ENCODE measurements at places on chromosomes 1 and 21.

GRCh38 chr1:14149431-14149830 is 449.1 kb upstream of the KAZN start:
- no peak for DNase-seq

DNA sequence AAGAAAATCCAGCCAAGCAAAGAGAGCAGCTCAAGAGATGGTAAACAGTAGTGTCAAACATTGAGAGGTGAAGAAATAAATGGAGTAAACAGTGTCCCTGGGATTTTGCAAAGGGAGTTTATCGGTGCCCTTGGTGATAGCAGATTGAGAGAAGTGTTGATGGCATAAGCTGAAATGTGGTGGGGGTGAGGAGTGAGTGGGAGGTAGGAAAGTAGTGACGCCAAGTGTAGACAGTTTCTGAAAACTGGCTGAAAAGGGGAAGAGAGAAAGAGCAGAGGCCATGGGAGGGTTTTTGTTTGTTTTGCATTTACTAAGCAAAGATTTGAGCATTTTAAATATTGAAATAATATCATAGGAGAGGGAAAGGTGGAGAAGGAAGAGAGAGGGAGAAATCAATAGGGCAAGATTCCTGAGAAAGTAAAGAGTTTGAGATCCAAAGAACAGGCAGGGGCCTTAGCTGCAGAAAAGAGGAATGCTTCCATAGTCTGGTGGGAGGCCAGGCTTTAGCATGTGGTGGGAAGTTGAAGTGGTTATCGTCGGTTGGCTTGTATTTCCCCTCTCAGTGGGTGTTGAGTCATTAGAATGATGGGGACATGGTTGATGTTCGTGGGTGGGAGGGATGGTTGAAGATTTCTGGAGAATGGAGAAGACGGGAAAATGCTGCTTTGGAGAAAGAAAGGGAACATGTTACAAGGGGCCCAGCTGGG is 26.8 kb upstream of the RASAL2 start:
- no peak for DNase-seq

GRCh38 chr1:2447276-2448097 is 28.6 kb upstream of the PLCH2 start:
- no peak for DNase-seq

- DNase-seq = no peak
These were observed 58.4 kb downstream of the ZNF281 start for GRCh38 chr1:200351425-200351824.

- DNase-seq = no peak
These were observed 33.4 kb downstream of the ADAMTS5 start for GRCh38 chr21:26933448-26933847.

DNA sequence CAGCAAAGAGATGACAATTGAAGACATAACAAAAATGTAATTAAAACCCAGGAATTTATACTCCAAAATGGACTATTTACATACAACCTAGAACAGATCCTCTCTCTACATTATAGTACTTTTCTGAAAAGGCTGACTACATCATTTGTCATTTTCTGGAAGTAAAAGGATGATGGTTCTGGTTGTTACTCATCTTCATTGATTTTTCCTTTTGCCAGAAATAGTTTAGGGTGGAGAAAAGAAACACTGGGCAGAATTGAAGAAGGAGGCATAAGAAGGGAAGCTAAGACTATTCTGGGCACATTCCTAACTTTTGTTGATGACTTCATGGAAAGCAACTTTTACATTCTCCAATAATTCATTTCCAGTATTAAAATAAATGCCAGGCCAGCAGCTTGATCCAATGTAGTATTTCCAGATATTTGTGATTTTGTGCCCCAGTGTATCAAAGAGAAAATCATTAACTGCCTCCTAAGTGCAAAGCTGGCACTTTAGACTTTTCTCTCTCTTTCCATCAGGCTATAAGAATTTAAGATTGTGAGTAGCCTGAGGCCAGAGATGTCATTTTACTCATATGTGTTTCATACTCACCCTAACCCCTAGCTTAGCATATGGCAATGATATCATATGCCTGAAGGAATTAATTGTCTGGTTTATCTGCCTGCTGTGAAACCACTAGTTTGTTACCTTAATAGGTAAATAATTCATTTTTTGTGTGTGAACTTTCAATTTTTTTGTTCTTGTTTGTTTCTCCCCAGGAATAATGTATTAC is 369.5 kb upstream of the LYPLAL1 start:
- DNase-seq = no peak

DNA sequence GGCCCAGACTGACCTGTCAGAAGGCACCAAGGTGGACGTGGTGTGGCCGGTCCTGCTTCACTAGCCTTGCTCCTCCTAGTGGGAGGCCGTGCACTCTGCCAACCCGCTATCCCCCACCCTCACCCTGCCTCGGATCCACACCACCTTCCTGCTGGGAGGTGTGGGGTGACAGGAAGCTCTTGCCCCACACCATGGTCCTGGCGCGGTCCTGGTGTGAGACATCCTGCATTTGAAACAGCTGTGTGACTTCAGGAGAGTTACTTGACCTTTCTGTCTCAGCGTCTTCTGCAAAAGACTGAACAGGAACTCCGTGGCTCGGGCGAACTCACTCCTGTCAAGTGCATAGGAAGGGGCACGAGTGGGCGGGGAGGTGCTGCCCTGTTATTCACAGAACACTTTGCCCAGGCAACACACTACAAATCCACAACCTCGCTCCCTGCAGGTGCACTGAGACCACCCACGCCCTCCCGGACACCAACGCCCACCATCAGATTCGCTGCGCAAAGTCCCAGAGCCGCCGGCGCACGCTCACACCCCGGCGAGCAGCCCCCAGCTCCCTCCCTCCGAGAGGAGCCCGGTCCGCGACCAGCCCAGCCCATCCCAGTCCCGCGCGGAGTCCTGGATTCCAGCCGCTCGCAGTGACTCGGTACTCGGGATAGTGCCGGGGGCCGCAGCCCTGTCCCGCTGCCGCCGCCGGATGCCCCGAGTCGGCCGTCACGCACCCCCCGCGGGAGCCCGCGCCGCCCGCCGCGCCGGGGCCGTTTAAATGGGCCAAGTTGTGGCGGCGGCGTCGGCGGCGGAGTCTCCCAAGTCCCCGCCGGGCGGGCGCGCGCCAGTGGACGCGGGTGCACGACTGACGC is at the start of gene SAMD11:
Gene SAMD11, plus strand, starts transcription at position 793 of the 860 bp plus-strand sequence. CDS start 509 bp downstream, outside the sequence.
- peak; percentile 48 for DNase-seq

- no peak for DNase-seq
These were observed 6.0 kb upstream of the KCNA2 start for GRCh38 chr1:110612060-110612745.

DNA sequence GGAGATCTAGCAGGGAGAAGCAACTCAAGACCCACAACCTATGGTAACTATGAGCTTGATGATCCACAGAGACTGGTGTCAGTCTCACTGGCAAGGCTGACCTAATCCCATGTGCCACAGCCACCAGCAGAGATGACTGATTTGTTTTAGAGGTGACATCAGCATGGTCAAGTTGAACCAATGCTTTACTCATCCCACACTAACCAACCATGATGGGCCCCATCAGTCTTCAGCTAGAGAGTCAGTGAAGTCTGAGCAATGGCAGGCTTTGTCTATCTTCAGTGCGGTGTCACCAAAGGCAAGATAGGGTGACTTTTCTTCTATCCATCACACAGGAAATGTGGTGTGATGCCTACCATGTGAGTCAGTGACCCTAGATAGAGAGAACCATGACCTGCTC is 1470.7 kb downstream of the NCAM2 start:
- no peak for DNase-seq

GRCh38 chr1:1554926-1555915 is 14.8 kb upstream of the TMEM240 start:
- no peak for DNase-seq

- no peak for DNase-seq
These were observed 24.4 kb downstream of the IQGAP3 start for GRCh38 chr1:156547982-156548381.

- DNase-seq = no peak
These were observed 12.3 kb upstream of the RASSF5 start for GRCh38 chr1:206495011-206495461.

GRCh38 chr1:12798911-12799310 is 7.7 kb downstream of the PRAMEF1 start:
- DNase-seq = no peak

DNA sequence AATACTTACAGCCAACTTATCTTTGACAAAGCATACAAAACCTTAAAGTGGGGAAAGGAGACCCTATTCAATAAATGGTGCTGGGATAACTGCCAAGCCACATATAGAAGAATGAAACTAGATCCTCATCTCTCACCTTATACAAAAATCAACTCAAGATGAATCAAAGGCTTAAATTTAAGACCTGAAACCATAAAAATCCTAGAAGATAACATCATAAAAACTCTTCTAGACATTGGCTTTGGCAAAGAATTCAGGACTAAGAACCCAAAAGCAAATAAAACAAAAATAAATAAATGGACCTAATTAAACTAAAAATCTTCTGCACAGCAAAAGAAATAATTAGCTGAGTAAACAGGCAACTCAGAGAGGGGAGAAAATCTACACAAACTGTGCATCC is 335.6 kb upstream of the PBX1 start:
- DNase-seq = no peak

GRCh38 chr1:98963064-98963758 is 41.5 kb downstream of the PLPPR5 start:
- DNase-seq = no peak

GRCh38 chr1:216961516-216961915 is 238.3 kb upstream of the ESRRG start:
- no peak for DNase-seq

GRCh38 chr1:180954005-180954800 is 41.5 kb downstream of the KIAA1614 start:
- DNase-seq = peak; percentile 73

DNA sequence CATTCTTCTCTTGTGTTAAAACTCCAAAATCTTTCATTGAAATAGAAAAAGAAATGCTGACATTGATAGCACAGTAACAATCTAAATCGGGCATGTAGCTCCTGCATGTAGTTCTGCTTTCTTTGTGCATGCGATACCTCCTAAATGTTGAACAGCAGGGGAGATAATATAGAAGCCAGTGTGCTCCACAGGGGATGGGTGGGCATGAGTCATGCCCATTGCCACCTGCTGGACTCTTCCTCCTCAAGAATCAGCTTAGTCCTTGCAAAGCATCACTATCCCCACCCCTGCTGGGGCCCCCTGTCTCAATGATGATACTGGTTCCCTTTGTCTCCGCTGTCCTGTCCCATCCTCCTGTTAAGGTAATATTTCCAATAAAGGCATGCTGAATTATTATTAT is 203.0 kb downstream of the RWDD3 start:
- no peak for DNase-seq

DNA sequence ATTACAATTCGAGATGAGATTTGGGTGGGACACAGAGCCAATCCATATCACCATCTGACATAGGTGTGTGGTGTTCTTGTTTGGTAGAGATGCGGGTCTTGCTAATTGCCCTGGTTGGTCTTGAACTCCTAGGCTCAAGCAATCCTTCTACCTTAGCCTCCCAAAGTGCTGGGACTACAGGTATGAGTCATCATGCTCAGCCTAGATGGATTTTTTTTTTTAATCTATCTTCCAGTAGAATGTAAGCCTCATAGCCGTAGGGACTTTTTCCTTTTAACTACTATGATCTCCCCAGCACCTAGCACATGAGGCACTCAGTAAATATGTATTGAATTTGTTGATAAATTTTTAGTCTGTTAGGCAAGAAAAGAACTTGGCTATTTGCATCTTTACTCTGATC is 94.6 kb upstream of the TENT5C start:
- no peak for DNase-seq

DNA sequence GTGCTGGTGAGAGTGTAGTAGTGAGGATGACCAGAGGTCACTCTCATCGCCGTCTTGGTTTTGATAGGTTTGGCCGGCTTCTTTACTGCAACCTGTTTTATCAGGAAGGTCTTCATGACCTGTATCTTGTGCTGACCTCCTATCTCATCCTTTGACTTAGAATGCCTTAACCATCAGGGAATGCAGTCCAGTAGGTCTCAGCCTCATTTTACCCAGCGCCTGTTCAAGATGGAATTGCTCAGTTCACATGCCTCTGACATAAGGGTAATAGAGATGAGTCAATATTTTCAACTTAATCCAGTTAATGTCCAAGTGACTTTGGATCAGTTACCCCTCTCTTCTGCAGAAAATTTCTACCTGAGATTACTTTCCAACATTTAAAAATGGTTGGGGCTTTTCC is 4.6 kb downstream of the NID1 start:
- DNase-seq = no peak

- no peak for DNase-seq
These were observed 19.1 kb downstream of the MARCKSL1 start for GRCh38 chr1:32316903-32317277.

DNA sequence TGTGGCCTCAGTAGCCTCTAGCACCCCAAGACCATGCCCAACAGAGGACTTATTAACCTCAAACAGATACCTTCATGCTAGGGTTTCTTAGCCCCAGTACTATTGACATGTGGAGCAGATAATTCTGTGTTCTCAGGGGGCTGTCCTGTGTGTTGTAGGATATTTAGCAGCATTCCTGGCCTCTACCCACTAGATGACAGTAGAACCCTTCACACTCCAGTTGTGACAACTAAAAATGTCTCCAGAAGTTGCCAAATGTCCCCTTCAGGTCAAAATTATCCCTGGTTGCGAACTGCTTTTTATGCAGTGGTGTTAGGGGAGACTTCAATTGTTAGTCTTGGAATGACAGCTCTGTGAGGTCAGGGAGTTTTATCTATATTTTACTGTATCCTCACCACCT is 8.1 kb downstream of the KAZN start:
- no peak for DNase-seq

DNA sequence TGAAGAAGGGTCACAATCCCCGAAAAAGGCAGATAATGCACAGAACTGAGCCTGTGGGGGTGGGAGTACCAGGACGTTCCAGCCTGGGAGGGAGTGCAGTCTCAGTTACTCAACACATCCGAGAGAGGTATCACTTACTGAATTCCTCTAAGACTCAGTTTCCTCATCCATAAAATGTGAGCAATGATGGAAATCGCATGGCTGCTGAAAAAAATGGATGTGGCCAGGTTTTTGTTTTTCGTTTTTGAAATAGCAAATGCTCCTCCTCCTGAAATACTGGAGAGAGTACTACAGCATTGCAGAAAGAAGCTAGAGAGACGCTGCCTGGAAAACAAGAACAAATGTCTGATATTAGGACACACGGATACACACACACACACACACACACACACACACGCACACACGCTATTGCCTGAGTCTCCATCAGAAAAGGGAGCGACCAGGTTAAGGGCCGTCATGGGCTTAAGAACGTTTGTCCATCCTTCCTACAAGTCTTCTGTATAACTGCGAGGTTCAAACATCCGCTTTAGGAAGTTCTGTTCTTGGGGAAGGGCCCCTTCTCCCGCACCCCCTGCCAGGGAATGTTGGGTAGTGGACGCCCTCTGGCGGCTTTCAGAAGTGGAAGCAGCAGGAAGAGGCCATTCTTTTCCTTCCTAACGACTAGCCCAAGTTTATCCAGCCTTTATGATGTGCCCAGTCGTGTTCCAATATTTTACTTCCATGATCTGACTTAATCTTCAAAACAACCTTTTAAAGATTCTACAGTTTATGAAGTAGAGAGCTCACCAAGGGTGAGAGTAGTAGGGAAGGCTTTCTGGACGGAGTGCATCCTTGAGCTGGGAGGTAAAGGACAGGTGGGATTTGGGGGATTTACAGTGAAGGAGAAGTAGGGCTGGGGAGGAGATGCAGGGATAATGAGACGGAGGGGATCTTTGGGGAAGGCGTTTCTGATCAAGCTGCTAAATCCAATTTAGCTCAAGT is 699 bp upstream of the NES start:
- DNase-seq = peak; percentile 49

- DNase-seq = peak; percentile 79
These were observed 4.7 kb downstream of the LAX1 start for GRCh38 chr1:203769505-203770343.

Data from CD4-positive, alpha-beta T cell treated with Interleukin-1 beta for 1 hour (primary cell).